Stimulated activated CD8-positive, alpha-beta memory T cell treated with anti-CD3 and anti-CD28 coated beads, Interleukin-4, amount 100 ng/mL, for 4 hours (primary cell): ENCODE measurements at places on chromosomes 5 and 9.

DNA sequence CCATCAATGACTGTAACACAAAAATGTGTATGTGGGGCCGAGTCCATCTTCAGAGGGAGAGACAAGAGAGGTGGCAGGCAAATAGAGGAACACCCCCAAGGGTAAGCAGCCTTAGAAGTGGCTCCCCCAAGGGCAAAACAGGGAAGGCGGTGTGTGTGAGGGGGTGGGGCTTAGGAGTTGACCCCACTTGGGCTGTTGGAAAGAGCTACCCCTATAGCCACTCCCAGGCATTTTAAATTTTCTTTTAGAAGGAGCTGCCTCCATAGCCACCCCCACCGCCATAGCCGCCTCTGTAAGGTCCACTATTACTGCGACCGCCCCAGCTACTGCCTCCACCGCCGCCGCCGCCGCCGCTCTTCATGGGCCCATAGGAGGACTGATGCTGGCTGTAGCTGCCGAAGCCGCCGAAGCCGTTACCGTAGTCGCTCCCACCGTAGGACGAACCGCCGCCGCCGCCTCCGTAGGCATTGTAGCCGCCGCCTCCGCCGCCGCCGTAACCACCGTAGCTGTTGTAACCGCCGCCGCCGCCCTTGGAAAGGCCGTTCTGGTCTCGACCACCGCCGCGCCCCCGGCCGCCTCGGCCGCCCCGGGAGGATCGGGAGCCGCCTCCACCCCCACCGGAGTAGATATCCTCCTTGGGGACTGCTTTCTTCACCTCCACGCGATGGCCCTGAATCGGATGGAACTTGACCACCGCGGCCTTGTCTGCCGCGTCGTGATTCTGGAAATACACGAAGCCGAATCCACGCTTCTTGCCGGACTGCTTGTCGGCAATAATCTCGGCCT lies 1.1 kb downstream of the HNRNPA0 start:
- DNase-seq = no peak

GRCh38 chr5:154324033-154324432 lies 121.8 kb upstream of the SAP30L start:
- DNase-seq = no peak

DNA sequence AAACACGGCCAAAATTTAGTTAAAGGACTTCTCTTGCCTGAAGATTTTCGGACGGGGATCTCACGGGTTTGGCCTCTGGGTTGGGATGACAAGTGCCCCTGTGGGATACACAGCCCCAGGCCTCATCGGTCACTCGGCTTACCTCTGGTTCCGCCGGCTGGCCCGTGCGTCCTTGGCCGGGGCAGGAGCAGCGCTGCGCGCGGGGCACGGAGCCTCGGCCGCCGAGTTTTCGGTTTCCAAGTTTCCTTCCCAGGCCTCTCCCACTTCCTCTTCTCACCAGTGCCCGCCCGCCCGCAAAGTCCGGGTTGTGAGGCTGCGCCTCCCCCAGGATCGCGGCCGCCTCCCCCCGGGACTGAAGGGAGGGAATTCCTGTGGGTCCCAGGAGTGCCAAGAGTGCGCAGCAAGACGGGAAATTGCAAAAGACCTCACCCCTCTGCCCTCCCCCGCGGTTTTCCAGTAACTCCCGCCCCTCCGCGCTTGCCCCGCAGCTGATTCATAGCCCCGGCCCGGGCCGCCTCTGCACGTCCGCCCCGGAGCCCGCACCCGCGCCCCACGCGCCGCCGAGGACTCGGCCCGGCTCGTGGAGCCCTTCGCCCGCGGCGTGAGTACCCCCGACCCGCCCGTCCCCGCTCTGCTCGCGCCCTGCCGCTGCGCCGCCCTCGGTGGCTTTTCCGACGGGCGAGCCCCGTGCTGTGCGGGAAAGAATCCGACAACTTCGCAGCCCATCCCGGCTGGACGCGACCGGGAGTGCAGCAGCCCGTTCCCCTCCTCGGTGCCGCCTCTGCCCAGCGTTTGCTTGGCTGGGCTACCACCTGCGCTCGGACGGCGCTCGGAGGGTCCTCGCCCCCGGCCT lies at the start of gene OSMR:
Gene OSMR, plus strand, starts transcription at position 487 of the 853 bp plus-strand sequence. CDS start 23,033 bp downstream, outside the sequence.
- no peak for DNase-seq

DNA sequence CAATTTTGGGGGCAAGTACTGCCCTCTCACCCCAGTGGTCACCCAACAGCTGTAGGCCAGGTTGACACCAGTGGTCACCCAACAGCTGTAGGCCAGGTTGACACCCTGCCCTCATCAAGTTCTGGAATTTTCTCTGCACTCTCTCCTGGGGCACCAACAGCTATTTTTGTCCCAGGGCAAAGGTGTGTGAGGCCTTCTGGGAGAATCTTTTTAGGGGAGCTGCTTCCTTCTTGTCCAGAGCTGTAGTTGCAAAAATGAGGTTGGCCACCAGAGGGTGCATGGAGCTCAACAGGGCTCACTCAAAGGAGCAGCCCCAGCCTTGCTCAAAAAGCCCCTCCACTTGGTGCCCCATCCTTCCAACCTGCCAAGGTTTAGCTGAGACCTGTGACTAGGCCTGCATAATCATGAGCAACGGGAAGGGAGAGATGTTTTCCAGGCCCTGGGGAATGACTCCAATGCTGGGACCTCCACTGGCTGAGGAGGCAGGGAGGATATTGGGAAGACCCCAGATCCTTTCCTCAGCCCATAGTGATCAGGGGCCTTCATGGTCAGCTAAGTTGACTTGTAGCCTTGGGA lies 10.6 kb upstream of the P4HA2 start:
- peak; percentile 80 for DNase-seq
